ENCODE measurements at places on chromosomes 11 and 22. TPM values are rescaled to one million over a fixed set of nuclear protein-coding genes. Genes with fewer than 3 reads are reported as not detected.

DNA sequence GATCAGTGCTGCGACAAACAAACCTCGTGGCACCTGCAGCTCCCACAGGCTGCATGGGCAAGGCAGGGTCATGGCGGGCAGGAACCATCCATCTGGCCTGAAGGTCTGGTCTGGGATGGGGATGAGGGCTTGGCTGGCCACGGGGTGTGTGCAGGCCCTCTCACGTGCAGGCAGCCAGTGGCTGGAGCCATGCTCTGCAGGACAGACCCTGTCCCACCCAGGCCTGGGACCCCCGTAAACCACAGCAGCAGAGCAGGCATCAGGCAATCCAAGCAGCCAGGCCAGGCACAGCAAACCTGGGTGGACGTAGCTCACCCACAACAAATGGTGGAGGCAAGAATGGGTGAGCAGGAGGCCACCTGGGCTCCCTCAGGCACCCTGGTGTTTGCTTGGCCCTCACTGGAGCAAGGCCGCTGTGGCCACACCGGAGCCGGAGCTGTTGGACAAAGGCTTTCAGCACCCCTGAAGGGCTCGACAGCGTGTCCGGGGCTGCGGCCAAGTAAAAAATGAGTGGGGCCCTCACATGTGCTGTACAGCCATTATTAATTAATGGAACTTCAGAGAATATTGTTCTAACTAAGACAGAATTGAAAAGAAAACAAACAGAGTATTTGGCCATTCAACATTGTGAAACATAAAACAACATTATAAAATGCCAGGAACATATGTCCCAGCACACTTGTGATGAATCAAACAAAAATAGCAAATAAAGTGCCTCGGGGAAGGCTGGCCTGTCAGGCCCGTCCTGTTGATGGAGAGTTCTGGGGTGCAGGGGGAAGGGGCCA lies 24.0 kb upstream of the GNB1L start:
- H3K27ac ChIP-seq: peak overlapping the region; percentile 8
- peaks cover 42% of the 10 kb centered on the region for H3K4me1 ChIP-seq
- no peaks in the 10 kb centered on the region for H3K36me3 ChIP-seq
- peak; percentile 44 for DNase-seq

GRCh38 chr11:14623036-14623435 lies 20.6 kb upstream of the PDE3B start:
- H3K4me1 ChIP-seq: no peaks in the 10 kb centered on the region
- H3K27me3 ChIP-seq: no peaks in the 10 kb centered on the region
- no peaks in the 10 kb centered on the region for H3K36me3 ChIP-seq
- DNase-seq: no peak
- no peak overlapping the region for H3K4me3 ChIP-seq
- H3K27ac ChIP-seq: no peak overlapping the region

GRCh38 chr22:40397396-40397795 lies 27.0 kb downstream of the SGSM3 start:
- H3K27ac ChIP-seq: no peak overlapping the region
- H3K36me3 ChIP-seq: peaks cover 7% of the 10 kb centered on the region
- H3K4me3 ChIP-seq: no peak overlapping the region
- no peaks in the 10 kb centered on the region for H3K4me1 ChIP-seq
- DNase-seq: no peak
- no peaks in the 10 kb centered on the region for H3K27me3 ChIP-seq

- H3K4me3 ChIP-seq: no peak overlapping the region
- H3K4me1 ChIP-seq: peaks cover 10% of the 10 kb centered on the region
Measured at GRCh38 chr11:75313513-75314272, 37.8 kb downstream of the ARRB1 start.

Gene MMP8
- polyA plus RNA-seq: not detected

GRCh38 chr11:95349345-95349942 lies 118.4 kb upstream of the SESN3 start:
- H3K4me3 ChIP-seq: no peak overlapping the region
- H3K27me3 ChIP-seq: no peaks in the 10 kb centered on the region
- H3K36me3 ChIP-seq: no peaks in the 10 kb centered on the region
- H3K4me1 ChIP-seq: no peaks in the 10 kb centered on the region

- H3K27me3 ChIP-seq: no peaks in the 10 kb centered on the region
- peak overlapping the region; percentile 81 for H3K4me3 ChIP-seq
- H3K27ac ChIP-seq: peak overlapping the region; percentile 89
- peaks cover 18% of the 10 kb centered on the region for H3K4me1 ChIP-seq
- DNase-seq: peak; percentile 52
Measured at GRCh38 chr22:36237462-36238372, 1.6 kb downstream of the APOL2 start.

Gene IRAG1
- 4.5 TPM for polyA plus RNA-seq

Gene OR52H1
- not detected for polyA plus RNA-seq

Gene C11orf16
- not detected for polyA plus RNA-seq

Measured in GM23248 (cell line).